ENCODE measurements at places on chromosomes 5 and 9. TPM values are rescaled to one million over a fixed set of nuclear protein-coding genes. Genes with fewer than 3 reads are reported as not detected.

- DNase-seq, result no peak
Observed at GRCh38 chr5:138033386-138033808, 518 bp upstream of the FAM13B start.

The NREP gene
- 246 TPM for polyA plus RNA-seq

The PTGDS gene
- polyA plus RNA-seq, result 4.6 TPM

DNA sequence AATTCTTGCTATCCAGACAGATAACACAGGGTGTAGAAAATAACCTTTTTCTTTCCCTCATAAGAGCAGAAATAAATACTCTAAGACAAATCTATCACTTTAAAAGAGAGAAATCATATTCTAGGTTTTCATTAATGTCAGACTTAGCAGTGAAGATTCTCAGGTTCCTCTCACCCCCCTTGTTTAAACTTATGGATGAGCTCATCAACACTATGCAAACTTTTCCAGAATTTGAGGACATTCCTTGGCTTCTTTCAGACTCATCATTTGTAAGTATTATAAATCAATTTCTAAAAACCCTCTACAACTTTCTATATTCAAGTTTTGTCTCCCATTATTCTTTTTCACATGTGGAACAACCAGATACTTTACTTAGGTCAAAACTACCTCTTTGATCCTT, 374.9 kb upstream of the TRPC7 start:
- DNase-seq, result no peak

DNA sequence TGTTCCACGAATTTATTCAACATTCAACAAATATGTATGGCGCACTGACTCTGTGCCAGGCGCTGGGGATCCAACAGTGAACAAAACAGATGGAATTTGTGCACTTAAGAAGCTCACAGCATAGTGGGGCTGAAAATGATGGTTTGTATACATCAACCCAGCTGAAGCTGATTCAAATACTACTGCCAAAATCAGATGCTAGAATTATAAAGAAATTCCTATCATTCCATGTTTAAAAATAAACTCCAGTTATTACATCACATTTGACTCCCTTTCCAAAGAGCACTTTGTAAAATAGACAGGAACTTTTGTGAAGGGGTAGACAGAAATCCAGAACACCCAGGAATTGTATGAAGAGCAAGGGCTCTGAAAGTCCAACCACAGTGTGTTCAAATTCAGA, 54.1 kb downstream of the ZNF608 start:
- DNase-seq, result peak; percentile 32

The GPR21 gene
- 0.24 TPM for polyA plus RNA-seq

All from large intestine (tissue), 12 donors.